IMR-90 (cell line): ENCODE measurements at places on chromosomes 6 and 20. TPM values are rescaled to one million over a fixed set of nuclear protein-coding genes. Genes with fewer than 3 reads are reported as not detected.

SAMD5 gene
- 1.6 and 2.2 TPM in 2 replicates for total RNA-seq

MCHR2 gene
- not detected in 2 replicates for total RNA-seq

C20orf202 gene
- not detected in 2 replicates for total RNA-seq

GRCh38 chr6:23244300-23244699, 674.9 kb downstream of the HDGFL1 start:
- DNase-seq = peak; percentile 94

DNA sequence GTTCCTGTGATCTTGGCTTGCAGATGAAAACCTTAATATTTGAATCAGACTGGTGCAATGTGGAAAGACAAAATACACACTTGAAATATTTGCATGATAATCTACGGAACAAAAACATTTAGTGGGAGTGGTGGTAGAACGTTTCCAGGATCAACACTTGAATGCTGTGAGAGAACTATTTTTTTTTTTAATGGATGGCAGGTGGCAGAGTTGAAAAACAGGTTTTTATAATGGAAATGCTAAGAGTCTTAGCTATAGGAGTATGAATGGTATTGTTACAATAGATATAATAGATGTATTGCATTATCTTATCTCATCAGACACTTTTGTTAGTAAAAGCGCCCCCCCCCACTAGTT, 49.2 kb downstream of the CDKAL1 start:
- no peak for DNase-seq
